ENCODE measurements at places on chromosomes 4 and X. TPM values are rescaled to one million over a fixed set of nuclear protein-coding genes. Genes with fewer than 3 reads are reported as not detected.
A peak's percentile ranks its signal among the peaks of the same experiment; 100 is the strongest.

DNA sequence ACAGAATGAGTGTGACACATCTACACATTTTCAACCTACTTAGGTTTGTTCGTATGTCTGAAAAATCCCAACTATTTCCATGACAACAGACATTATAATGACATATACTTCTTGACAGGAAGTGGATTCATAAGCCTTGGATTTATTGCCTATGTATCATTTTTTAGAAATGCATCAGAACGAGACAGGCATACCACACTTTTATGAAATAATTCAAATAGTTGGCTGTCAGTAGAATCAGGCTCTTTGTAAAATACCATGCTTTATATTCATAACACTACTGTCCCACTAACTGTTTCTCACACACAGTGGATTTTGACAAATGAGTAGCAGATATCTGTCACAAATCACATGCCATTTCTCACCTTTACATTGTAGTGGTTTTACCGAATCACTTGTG lies 173.2 kb downstream of the BEND2 start:
- H3K27me3 ChIP-seq: no peaks in the 10 kb centered on the region
- no peaks in the 10 kb centered on the region for H3K4me1 ChIP-seq
- no peak for DNase-seq
- no peak overlapping the region for H3K4me3 ChIP-seq
- H3K27ac ChIP-seq: no peak overlapping the region

MAGEB18 gene
- total RNA-seq: not detected

- peak overlapping the region; percentile 74 for H3K4me3 ChIP-seq
- H3K27ac ChIP-seq: peak overlapping the region; percentile 96
- DNase-seq: peak; percentile 75
- peaks cover 71% of the 10 kb centered on the region for H3K4me1 ChIP-seq
- no peaks in the 10 kb centered on the region for H3K27me3 ChIP-seq
Measured at GRCh38 chr4:89283226-89284009, 24.2 kb downstream of the GPRIN3 start.

SPP1 gene
- total RNA-seq: not detected

PRRG3 gene
- total RNA-seq: not detected

DNA sequence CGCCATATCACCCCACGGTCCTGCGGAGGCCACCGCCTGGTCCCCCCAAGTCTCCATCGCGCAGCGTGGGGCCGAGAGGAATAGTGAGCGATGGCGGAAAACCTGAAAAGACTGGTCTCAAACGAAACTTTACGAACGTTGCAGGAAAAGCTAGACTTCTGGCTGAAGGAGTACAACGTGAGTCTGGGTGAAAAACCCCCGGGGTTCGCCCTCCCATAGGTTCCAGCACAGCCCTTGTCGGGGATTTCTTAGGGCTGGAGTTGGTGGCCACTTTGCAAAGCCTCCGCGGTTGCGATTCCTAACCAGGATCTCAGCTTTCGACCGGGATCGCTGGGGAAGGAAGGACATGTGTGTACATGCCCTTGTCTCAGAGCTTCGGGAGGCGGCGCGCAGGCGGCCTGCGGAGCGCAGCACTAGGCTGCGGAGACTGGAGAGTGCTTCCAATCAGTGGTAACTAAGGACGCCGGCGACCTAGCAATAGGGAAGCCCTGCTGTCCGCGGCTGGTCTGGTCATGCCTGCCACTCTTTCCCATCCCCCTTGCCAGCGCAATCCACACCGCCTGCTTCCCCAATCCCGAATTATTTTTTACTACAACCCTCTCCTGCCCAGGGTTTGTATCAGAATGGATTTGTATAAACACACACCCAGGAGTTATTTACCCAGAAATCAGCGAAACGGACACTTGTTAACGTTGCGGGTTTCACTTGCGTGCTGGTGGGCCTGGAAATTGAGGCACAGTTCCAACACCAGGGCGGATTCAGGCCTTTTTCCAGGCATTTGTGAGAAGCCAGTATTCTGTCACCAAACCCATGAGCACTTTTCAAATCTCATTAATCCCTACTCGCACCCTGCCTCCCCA lies 741 bp downstream of the SPATA18 start:
- DNase-seq: peak; percentile 16
- peaks cover 16% of the 10 kb centered on the region for H3K4me1 ChIP-seq
- H3K27me3 ChIP-seq: peaks cover 57% of the 10 kb centered on the region
- H3K4me3 ChIP-seq: peak overlapping the region; percentile 59
- H3K27ac ChIP-seq: no peak overlapping the region

MAGEA8 gene
- not detected for total RNA-seq

HERC6 gene
- total RNA-seq: 49.0 TPM

DNA sequence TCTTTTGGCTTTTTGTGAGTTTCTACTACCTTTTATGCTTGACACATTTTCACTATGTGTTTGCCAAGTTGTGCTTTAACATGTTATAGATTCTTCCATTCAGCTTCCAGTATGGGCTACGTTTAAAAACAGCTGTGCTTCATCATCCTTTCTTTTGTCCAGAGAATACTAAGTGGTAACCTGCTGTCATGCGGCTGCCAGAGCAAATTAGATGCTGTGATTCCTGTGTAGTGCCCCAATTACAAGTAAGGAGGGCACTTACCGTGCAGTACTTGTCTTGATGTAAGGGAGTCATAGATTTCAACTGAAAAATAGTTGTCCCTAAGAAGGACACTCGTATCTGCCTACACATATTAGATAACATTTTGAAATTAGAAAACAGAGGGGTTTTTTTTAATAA lies 531.8 kb upstream of the GALNTL6 start:
- no peak overlapping the region for H3K4me3 ChIP-seq
- no peaks in the 10 kb centered on the region for H3K4me1 ChIP-seq

- no peak overlapping the region for H3K4me3 ChIP-seq
- H3K27me3 ChIP-seq: no peaks in the 10 kb centered on the region
- peaks cover 4% of the 10 kb centered on the region for H3K36me3 ChIP-seq
- H3K4me1 ChIP-seq: peaks cover 2% of the 10 kb centered on the region
- no peak for DNase-seq
- H3K27ac ChIP-seq: no peak overlapping the region
Measured at GRCh38 chr4:123299212-123299691, 97.3 kb upstream of the SPRY1 start.

CTAG2 gene
- not detected for total RNA-seq

VCX3A gene
- total RNA-seq: not detected

TMEM165 gene
- 68.2 TPM for total RNA-seq

DNA sequence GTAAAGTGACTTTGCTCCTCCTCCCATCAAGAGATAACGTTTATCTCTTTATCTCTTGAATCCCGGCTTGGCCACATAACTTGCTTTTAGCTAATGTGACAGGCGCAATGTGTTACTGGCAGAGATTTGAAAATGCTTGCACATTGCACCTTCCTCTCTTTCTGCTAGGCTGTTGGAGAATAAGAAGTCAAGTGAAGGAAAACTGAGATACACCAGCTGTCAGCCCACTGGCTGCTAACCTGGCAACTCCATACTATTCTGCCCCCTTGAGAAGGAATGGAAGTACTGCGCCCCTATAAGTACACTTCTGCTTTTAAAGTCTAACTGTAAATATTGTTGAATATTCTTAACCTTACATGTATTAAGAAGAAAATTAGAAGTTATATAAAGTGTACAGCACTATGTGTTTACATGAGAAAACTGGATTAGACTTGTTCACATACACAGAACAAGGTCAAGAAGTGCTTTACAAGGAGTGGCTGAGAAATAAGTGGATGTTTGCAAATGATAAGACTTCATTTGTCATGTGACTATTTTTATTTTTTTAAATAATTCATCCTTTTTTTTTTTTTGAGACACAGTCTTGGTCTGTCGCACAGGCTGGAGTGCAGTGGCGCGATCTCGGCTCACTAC lies 424.5 kb upstream of the CTSO start:
- H3K4me1 ChIP-seq: no peaks in the 10 kb centered on the region
- no peak overlapping the region for H3K27ac ChIP-seq
- H3K4me3 ChIP-seq: no peak overlapping the region
- no peak for DNase-seq
- no peaks in the 10 kb centered on the region for H3K27me3 ChIP-seq
- no peaks in the 10 kb centered on the region for H3K36me3 ChIP-seq

FRG2 gene
- total RNA-seq: not detected
